ENCODE measurements at places on chromosomes 7 and 10.
A peak's percentile ranks its signal among the peaks of the same experiment; 100 is the strongest.

DNA sequence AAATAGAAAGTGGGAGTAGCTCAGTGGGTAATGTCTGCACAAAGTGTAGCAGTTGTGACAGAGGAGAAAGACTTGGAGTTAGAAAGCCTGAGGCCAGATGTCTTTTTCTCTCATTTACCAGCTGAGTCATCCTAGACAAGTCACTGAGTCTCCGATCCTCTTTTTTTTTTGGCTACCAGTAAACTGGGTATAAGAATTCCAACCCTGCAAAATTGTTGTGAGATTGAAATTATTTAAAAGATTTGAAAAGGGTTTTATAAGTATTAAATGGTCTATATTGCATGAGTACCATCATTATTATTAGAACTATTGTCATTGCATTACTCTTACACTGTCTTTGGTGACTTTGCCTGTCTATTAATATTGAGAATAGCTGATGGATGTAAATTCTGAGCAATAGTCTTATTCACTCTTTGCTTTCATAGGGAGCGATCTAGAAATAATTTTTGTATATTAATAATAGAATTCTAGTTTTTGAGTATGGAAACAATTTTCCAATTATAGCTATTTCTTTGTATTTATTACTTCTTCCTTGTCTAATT, 74.0 kb downstream of the ARID5B start:
- peak; percentile 82 for DNase-seq

DNA sequence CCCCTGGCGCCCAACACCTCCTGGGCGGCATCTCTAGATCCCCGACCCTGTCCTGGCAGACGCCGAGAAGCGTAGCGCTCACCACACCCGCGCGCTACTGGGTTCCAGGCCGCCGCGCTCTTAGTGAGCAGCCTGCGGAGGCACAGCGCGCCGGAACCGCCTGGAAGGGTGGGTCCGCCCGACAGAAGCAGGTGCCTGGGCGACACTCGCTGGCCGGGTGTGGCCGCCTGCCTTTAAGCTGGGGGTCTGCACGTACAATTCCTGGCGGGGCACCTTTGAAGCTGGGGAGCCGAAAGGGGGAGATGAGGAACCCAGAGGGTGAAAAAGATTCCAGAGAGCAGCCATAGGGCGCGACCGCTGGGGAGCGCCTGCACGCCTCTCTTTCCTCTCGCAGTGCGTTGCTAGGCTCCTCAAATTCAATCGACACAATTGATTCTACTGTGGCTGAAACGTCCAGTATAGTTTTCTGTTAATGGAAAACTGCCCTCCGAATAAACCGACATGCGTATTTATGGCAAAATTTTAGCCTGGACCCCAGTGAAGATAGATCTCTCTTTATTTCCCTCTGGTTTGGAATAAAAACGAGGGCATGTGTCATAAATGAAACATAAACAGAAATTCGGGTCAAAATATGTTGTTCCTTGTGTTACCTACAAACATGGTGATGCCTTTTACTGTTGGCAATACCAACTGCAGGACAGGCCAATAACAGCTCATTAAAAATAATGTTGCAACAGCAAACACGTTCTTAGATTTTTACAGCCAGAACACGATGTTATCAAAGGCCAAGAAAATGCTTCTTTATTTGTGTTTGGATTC, 4.6 kb downstream of the HMX3 start:
- DNase-seq: no peak

DNA sequence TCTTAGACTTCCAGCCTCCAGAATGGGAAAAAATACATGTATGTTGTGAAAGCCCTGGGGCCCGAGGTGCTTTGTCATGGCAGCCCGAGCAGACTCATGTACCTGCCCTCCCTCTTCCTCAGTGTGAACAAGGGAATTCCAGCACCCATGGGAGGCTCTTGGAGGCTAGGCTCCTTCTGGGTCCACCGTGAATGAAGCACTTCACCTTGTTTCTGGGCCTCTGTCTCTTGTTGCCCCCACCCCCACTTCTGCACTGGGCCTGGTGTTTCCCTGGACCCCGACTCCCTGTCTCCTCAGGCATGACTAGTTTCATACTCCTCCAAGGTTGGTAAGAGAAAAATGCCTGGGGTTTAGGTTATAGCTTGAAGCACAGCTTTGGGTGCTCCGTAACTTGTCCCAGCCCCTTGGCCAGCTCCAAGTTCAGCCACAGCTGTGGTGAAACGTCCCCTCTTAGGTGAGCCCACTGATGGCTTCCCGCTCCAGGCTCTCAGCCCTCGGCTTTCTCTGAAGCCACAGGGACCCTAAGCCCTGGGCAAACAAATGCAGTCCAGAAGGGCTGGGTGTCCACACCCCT, 30.2 kb upstream of the ARHGAP22 start:
- DNase-seq: no peak

GRCh38 chr7:121279822-121280221, 49.0 kb upstream of the WNT16 start:
- no peak for DNase-seq

DNA sequence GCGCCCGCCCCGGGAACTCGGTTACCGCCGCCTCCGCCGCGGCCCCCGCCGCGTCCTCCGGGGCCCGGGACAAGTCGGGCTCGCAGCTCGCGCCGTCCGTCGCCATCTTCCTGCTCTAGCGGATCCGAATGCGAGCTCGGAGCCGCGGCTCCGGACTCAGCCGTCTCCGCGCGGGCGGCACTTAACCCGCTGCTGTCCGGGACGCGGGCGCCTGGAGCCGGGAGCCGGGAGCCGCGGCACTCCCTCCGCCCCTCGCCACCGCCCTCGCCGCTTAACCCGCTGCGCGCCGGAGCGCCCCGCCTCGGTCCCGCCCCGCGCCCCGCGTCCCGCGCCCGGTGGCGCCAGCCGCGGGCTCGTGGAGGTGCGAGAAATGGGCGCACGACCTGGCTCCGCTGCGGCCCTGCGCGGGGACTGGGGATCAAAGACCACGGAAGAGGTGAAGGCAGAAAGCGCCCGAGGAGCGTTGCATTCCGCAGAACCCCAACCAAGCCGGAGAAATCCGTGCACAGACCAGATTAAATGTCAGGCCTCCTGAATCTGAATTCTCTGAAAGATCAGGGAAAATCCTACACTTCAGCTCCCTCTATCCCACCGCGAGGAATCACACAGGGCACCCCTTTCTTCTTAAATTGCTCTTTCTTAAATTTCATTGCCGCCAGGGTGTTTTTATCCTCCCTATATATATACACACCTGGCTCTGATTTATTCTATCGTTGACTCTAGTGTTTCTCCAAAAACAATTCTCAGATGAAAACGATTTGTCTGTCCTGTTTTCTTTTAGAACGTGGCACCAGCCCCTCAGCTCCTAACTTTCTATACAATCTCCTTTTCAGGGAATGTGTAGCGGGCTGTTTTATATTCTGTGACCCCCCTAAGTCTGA, at the start of gene CTTNBP2:
Gene CTTNBP2, minus strand, starts transcription at position 132 of the 881 bp plus-strand sequence. Its CDS starts 26 bp downstream, at position 106.
- DNase-seq: peak; percentile 32
